ENCODE measurements at places on chromosomes 7 and 10.

DNA sequence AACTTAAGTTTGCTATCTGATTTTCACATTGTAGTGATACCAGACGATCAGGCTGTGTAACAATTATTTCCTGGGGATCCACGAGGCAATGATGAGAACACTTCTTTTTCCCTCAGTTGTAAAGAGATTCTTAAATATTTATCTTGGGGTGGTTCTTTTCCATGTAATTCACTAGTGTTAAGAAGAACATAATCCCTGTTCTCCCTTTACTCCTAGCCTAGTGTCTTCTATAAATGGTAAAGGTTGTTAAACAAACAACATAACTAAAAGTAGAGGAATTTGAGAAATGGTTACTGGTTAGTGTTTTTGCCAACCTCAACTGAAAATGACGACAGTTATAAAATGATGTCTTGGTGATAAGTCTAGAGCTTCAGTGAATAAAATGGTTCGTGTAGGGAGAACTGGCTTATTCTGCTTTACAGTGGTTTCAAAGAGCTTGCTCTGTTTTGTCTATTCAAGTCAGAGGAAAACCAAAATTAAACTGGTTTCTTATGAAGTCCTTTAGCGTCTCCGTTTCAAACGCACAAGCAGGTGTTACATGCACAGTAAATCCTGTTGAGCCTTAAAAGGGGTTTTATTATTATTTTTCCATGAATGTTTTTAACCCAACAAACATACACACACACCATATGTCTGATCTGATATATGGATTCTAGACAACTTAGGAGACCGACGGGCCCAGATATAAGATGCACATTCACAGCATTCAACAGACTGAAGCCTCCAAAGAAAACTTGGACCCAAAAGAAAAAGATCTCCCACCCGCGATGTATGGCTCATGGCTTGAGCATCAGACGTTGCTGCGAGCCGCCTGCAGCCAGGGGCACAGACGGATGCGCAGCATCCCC, 1.1 kb downstream of the TBX20 start:
- no peaks in the 10 kb centered on the region for H3K4me1 ChIP-seq
- no peaks in the 10 kb centered on the region for H3K36me3 ChIP-seq
- H3K4me3 ChIP-seq = peak overlapping the region; percentile 65
- no peak for DNase-seq
- H3K27me3 ChIP-seq = peaks cover 9% of the 10 kb centered on the region
- no peak overlapping the region for H3K27ac ChIP-seq

GRCh38 chr10:129764011-129764900, 199.8 kb downstream of the EBF3 start:
- H3K4me1 ChIP-seq = no peaks in the 10 kb centered on the region
- no peaks in the 10 kb centered on the region for H3K36me3 ChIP-seq

DNA sequence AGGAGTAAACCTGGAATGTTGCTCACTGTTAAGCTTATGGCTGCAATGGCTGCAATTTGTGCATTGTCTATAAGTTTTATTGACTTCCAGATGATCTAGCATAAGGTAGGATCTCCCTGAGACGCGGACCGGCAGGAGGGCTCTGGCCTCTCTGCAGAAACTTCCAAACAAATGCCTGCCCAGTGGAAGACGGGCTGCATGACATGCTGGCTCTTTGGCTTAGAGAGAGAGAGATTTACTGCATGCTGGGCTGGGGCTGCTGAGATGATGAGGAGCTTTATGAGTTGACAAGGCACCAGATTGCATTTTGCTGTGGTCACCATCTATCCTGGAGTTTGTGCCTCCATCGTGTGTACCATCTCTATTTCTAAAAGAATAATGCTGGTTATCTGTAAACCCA, 193.2 kb downstream of the GALNT17 start:
- H3K27ac ChIP-seq = no peak overlapping the region
- H3K4me3 ChIP-seq = no peak overlapping the region
- DNase-seq = no peak
- no peaks in the 10 kb centered on the region for H3K36me3 ChIP-seq
- H3K4me1 ChIP-seq = peaks cover 11% of the 10 kb centered on the region

DNA sequence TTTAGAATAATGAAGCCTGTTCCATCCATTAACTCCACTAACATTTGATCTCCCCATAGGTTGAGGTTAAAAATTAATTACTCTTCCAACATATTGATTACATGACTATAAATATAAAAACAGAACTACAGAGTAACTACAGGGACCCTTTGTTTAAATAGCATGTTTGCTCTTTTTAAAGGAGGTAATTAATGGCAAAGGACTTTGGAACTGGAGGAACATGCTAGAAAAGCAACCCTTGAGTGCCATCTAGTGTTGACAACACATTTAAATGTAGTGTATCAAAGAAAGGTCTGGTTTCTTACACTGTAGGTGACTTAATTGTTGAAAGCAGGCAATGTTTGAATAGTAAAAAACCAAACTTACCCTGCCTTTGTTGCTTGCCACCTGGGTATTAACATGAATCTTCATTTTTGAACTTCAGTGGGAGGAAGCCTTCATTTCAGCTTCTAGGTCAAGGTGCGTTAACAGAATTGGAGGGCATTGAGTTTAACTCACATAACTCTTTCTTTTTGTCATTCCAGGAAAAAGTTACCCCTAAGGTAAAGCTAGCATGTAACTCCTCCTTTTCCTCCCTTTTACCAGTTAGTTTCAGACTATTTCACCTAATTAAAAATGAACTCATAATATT, 52.6 kb upstream of the CAPZA2 start:
- no peak overlapping the region for H3K27ac ChIP-seq
- peaks cover 30% of the 10 kb centered on the region for H3K4me1 ChIP-seq
- H3K36me3 ChIP-seq = no peaks in the 10 kb centered on the region
- no peak overlapping the region for H3K4me3 ChIP-seq
- DNase-seq = peak; percentile 90

- DNase-seq = no peak
- H3K27me3 ChIP-seq = no peaks in the 10 kb centered on the region
- no peaks in the 10 kb centered on the region for H3K4me1 ChIP-seq
- no peak overlapping the region for H3K27ac ChIP-seq
- H3K4me3 ChIP-seq = no peak overlapping the region
- no peaks in the 10 kb centered on the region for H3K36me3 ChIP-seq
Measured at GRCh38 chr7:49150486-49150885, 226.1 kb downstream of the CDC14C start.

- no peak overlapping the region for H3K4me3 ChIP-seq
- H3K36me3 ChIP-seq = no peaks in the 10 kb centered on the region
- no peaks in the 10 kb centered on the region for H3K27me3 ChIP-seq
- no peaks in the 10 kb centered on the region for H3K4me1 ChIP-seq
- no peak overlapping the region for H3K27ac ChIP-seq
Measured at GRCh38 chr10:8767591-8767990, 713.1 kb downstream of the GATA3 start.

GRCh38 chr7:108211382-108212201, 81.4 kb upstream of the LAMB4 start:
- no peak overlapping the region for H3K4me3 ChIP-seq
- no peaks in the 10 kb centered on the region for H3K36me3 ChIP-seq
- DNase-seq = peak; percentile 59
- H3K27ac ChIP-seq = 0 out of 2 replicates have a peak overlapping the region, but pooled peaks have one; percentile 10
- no peaks in the 10 kb centered on the region for H3K27me3 ChIP-seq

- DNase-seq = no peak
- peaks cover 8% of the 10 kb centered on the region for H3K4me1 ChIP-seq
- H3K27me3 ChIP-seq = no peaks in the 10 kb centered on the region
- no peak overlapping the region for H3K4me3 ChIP-seq
Measured at GRCh38 chr10:58990693-58991092, 185.8 kb upstream of the PHYHIPL start.

DNA sequence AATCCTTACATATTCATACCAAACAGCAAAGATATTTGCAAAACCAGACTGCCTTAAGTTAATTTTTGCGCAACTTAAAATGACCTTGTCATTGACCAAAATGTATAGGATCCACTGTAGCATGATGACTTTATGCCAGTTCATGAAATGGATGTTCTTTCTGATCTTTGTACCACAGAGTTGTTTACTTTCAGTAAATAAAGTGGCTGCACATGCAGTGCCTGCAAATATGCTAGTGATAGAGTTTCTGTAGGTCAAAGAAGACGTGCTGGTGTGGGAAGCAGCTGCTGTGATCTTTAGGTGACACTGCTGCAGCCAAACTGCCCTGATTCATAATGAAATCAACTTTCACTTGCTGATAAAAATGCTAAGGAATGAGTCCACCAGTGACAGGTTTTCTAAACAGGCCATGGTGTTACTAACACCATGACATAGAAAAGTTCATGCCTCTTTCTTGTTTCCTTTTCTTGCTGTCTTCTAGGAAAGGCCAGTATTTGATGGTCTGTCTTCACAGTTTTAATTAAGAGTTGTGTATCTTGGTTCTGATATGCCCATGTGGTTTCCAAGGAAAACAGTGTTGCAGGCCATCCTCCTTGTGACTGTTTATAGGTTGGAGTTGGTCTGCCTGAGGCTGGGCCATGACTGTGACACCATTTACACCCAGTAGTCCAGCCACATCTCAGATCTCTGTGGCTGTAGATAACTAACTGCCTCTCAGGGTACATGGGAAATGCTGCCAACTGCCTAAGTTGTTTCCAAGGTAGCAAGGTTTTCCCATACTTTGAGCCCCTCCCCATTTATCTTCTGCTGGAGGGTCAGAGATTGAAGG, 62.5 kb downstream of the INSYN2A start:
- H3K4me3 ChIP-seq = no peak overlapping the region
- H3K27ac ChIP-seq = no peak overlapping the region
- peaks cover 7% of the 10 kb centered on the region for H3K36me3 ChIP-seq
- no peaks in the 10 kb centered on the region for H3K27me3 ChIP-seq
- H3K4me1 ChIP-seq = no peaks in the 10 kb centered on the region

GRCh38 chr10:86481761-86482160, 39.8 kb downstream of the WAPL start:
- no peak overlapping the region for H3K4me3 ChIP-seq
- no peaks in the 10 kb centered on the region for H3K36me3 ChIP-seq
- H3K27me3 ChIP-seq = no peaks in the 10 kb centered on the region
- no peak for DNase-seq
- H3K4me1 ChIP-seq = no peaks in the 10 kb centered on the region
- H3K27ac ChIP-seq = no peak overlapping the region

- H3K27ac ChIP-seq = no peak overlapping the region
- DNase-seq = no peak
- H3K27me3 ChIP-seq = peaks cover 43% of the 10 kb centered on the region
- H3K4me3 ChIP-seq = no peak overlapping the region
Measured at GRCh38 chr7:158027646-158028045, 560.0 kb downstream of the PTPRN2 start.

DNA sequence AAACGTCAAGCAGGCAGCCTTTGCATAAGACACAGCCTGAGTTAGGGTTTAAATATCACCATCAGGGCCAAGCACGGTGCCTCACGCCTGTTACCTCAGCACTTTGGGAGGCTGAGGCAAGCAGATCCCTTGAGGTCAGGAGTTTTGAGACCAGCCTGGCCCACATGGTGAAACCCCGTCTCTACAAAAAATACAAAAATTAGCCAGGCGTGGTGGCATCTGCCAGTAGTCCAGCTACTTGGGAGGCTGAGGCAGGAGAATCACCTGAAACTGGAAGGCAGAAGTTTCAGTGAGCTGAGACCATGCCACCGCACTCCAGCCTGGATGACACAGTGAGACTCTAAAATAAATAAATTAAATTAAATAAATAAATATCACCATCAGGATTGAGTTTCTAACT, 33.0 kb downstream of the SRPK2 start:
- H3K27ac ChIP-seq = no peak overlapping the region
- H3K27me3 ChIP-seq = no peaks in the 10 kb centered on the region
- no peaks in the 10 kb centered on the region for H3K36me3 ChIP-seq
- peaks cover 34% of the 10 kb centered on the region for H3K4me1 ChIP-seq
- no peak overlapping the region for H3K4me3 ChIP-seq
- no peak for DNase-seq

GRCh38 chr7:64045301-64046040, at the start of gene ZNF727:
Gene ZNF727, plus strand, starts transcription at chr7:64045434. Its CDS starts 188 bp downstream, at chr7:64045622.
- peak; percentile 65 for DNase-seq
- H3K36me3 ChIP-seq = no peaks in the 10 kb centered on the region
- no peaks in the 10 kb centered on the region for H3K27me3 ChIP-seq
- peak within 1 kb of the TSS; percentile 55 for H3K4me3 ChIP-seq

- DNase-seq = no peak
- H3K27ac ChIP-seq = no peak overlapping the region
- H3K4me1 ChIP-seq = no peaks in the 10 kb centered on the region
- H3K36me3 ChIP-seq = no peaks in the 10 kb centered on the region
- no peaks in the 10 kb centered on the region for H3K27me3 ChIP-seq
- no peak overlapping the region for H3K4me3 ChIP-seq
Measured at GRCh38 chr7:42502022-42502421, 265.0 kb upstream of the GLI3 start.

GRCh38 chr10:47146572-47146971, 153.4 kb upstream of the GDF10 start:
- no peak for DNase-seq
- H3K4me3 ChIP-seq = no peak overlapping the region
- H3K36me3 ChIP-seq = no peaks in the 10 kb centered on the region
- no peaks in the 10 kb centered on the region for H3K4me1 ChIP-seq
- no peak overlapping the region for H3K27ac ChIP-seq
- H3K27me3 ChIP-seq = no peaks in the 10 kb centered on the region

- no peak overlapping the region for H3K4me3 ChIP-seq
- no peak overlapping the region for H3K27ac ChIP-seq
- no peaks in the 10 kb centered on the region for H3K36me3 ChIP-seq
- no peaks in the 10 kb centered on the region for H3K4me1 ChIP-seq
- no peaks in the 10 kb centered on the region for H3K27me3 ChIP-seq
Measured at GRCh38 chr10:43739161-43739560, 90.5 kb upstream of the ZNF32 start.

DNA sequence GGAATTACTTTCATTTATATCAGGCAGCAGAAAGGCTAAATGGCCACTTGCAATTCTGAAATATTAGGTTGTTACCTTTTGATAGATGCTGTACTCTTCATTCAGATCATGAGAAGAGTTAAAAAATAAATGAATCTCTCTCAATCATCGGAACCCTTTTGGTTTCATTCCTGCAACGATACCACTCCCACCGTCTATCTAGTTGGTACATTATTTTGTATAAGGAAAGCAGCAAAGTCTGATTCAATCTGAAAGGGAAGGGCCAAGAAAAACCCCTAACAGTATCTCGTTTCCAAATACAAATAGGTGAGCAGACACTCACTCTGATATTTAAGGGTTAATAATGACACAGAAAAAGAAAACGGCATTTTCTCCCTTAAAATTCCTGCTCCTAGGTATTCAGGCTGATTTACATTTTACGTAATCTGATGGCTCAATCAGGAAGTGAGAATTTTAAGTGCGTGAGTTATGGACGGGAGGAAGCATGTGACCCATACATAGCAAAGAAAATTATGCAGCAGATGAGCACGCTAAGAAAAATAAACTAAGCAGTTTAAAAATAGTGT, 209.4 kb upstream of the KLF14 start:
- peaks cover 4% of the 10 kb centered on the region for H3K4me1 ChIP-seq
- no peaks in the 10 kb centered on the region for H3K36me3 ChIP-seq
- no peaks in the 10 kb centered on the region for H3K27me3 ChIP-seq
- H3K4me3 ChIP-seq = peak overlapping the region; percentile 19
- DNase-seq = no peak
- H3K27ac ChIP-seq = no peak overlapping the region
